ENCODE measurements at places on chromosomes 16 and 17. TPM values are rescaled to one million over a fixed set of nuclear protein-coding genes. Genes with fewer than 3 reads are reported as not detected.

Gene MPV17L
- not detected for total RNA-seq

Gene ZNF423
- not detected for total RNA-seq

Gene SCN4A
- total RNA-seq = 0.03 TPM

Gene KRTAP4-5
- not detected for total RNA-seq

Gene MYCBPAP
- total RNA-seq = 0.78 TPM

Gene G6PC1
- total RNA-seq = not detected

Gene RPL13
- total RNA-seq = 5,051 TPM

Gene PRDM7
- not detected for total RNA-seq

Gene KRTAP4-3
- total RNA-seq = not detected

Gene EVI2B
- 99.1 TPM for total RNA-seq

Gene SPNS2
- 0.53 TPM for total RNA-seq

Data from CD4-positive, alpha-beta T cell (primary cell).